ENCODE measurements at places on chromosomes 4 and X. TPM values are rescaled to one million over a fixed set of nuclear protein-coding genes. Genes with fewer than 3 reads are reported as not detected.

MAOA gene
- total RNA-seq: 0.09 TPM

RIPPLY1 gene
- total RNA-seq: not detected

MAB21L2 gene
- not detected for total RNA-seq

MAGEE2 gene
- total RNA-seq: not detected

CHST7 gene
- 11.8 TPM for total RNA-seq

TMSB15A gene
- total RNA-seq: not detected

RAB33A gene
- 10.1 TPM for total RNA-seq

SCRG1 gene
- total RNA-seq: not detected

CTSO gene
- total RNA-seq: 12.9 TPM

STK32B gene
- not detected for total RNA-seq

All from CD4-positive, alpha-beta memory T cell (primary cell).